ENCODE measurements at places on chromosomes 6 and 20.
A peak's percentile ranks its signal among the peaks of the same experiment; 100 is the strongest.

DNA sequence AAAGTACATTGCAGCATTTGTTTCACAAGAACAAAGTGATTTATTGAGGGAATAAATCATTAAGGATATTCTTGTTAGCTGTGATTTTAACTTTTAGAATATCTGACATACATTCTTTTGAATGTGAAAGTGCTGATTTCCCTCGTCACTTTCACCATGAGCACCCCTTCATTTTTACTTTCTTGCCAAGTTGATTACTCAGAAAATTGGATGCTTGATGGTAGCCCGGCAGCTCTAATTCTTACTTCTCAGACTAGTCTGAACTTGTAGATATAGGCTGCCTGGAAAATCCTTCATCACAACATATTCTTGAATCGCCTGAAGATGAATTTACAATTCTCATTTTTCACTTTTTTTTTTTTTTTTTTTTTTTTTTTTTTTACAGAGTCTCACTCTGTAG is 147.1 kb upstream of the SMLR1 start:
- no peak for DNase-seq

- no peak for DNase-seq
Observed at GRCh38 chr20:49160057-49160929, 27.8 kb downstream of the STAU1 start.

DNA sequence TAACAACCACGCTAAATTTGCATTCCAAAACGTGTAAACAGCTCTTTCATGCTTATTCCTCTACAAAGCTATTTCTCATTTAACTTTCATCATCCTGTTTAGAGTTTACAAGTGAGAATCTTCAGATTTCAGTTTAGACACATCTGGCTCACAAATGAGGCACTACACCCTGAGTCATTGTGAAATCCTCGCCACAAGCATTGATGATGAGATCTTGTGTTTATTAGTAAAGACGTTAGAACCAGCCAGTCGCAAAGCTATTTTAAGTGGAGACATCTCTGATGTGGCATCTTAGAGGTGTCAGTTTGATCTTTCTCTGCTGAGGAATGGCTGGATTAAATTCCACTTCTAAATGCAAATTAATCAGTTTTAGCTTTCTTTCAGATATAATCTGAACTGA is 8.3 kb upstream of the ISM1 start:
- DNase-seq = no peak

DNA sequence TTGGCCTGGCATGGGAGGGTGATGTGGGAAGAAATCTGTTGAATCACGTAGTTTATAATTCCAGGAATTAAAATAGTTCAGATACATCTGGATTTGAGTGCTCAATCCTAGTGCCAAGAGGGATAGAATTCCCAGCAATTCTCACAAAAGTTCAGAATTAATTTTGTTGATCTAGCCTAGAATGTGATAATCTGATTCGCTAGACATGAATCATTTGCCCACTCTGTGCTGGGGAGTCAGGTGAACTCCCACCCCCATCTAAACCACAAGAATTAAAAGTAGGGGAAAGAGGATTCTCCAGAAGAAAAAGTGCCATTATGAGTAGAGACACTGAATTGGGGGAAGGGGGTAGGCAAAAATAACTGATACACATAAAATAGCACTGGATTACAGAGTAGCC is 85.0 kb downstream of the LIN28B start:
- no peak for DNase-seq

GRCh38 chr6:22880686-22881433 is 311.5 kb downstream of the HDGFL1 start:
- DNase-seq = no peak

DNA sequence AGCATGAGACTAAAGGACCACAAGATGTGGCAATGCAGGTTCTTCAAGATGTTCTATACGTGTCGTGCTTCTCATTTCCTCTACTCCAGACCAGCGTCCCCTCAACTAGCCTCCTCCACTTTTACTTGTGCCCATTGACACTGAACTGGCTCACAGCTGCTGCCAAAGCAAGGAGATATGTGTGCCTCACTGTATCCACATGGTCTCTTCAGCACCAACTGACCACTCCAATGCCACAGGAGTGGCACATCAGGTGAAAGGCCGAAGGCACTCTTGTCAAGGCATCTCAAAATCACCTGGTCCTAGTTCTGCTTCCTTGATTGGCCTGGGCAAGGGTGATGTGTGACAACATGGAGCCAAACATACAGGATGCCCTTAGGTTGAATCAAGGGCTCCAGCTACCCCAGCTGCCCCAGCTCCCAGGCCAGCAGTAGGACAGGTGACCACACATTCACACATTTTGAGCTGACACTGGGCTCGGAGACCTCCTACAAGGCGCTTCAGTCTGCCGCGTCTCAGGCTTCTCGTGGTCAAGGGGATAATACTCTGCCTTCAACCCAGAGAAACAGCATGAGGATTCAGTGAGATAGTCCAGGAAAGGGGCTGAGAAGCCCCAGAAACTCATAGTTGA is 205.2 kb upstream of the CDH4 start:
- no peak for DNase-seq

DNA sequence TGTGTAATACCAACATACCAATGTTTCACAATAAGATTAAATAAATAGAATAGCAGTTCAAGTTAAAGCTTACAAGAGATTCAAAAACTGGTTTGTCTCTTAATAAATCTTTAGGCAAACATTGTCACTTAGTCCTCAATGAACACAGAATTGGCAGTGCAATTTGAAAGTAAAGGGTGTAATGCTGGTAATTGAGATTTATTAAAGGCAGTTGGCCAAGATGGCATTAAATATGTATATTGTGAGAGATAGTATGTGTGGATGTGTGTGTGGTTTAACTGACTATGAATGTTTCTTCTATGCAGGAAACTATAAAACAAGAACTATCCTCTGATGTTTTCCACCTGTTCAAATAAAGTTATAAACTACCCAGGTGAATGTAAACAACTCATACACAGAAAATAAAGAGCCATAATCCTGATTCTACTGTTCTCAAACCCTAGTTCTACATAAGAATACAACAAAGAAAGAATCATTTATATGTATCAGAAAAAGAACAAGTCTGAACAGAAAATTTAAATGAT is 267.9 kb upstream of the PTCHD4 start:
- DNase-seq = no peak

DNA sequence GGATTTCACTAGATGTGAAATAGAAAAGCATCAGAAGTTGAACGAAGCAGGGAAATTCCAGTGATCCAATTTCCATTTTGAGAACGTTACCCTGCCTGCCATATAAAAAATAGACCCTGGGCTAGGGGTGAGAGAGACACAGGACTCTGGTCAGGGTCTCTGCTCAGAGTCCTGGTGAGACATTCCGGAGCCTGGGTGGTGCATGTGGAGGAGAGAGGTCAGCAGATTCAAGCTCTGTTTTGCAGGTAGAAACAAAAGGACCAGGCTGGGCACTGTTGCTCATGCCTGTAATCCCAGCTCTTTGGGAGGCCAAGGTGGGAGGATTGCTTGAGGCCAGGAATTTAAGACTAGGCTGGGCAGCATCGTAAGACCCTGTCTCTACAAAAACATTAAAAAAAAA is 17.9 kb downstream of the PKIG start:
- no peak for DNase-seq

DNA sequence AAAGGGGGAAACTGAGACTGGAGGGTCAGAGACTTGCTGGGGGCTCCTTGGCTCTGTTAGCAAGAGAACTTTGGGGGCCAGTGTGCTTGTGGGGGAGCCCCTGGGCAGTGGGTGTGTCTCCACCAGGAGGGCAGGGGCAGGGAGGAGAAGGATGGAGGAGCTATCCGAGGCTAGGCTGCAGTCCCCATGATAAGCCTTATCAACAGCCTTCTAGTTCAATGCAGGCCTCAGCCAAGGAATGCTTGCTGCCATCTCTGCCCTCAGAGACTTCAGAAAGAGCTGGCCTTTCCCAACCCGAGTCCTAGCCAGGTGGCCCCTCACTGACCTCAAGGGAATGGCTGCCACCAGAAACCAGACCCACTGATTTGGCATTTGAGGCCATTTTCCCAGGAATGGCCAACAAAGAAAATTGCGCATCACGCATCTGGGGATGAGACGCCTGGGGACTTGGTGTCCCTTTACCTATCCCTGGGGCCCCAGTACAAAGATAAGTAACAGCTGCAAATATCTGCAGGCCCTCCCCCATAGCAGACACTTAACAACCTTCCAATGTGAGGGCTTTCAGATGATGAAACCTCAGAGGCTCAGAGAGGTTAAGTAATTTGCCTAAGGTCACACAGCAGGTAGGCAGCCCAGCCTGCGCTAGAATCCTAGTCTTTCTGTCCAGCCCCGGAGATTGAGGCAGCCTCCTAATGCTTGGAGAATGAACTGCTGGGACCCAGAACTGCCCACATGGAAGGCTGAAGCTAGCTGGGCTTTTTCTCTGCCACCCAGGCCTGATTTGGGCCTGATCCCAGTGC is 4.9 kb downstream of the TGM2 start:
- DNase-seq = no peak

DNA sequence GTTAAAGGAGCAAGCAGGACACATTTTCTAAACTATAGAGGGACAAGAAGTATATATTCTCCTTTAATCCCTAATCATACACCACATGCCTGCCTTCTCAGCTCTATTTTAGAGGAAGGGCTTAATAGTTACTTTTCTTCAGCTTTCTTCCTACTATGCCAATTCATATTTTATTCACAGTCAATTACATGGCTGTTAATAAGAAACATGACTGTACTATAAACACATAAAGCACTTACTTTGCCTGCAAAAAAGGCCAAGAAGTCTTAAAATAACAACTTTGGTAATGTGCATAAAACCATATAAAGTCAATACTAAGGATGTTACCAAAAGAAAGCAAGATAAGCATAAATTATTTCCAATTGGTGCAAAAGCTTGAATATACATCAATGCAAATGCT is 6.4 kb downstream of the KIAA0408 start:
- DNase-seq = no peak

DNA sequence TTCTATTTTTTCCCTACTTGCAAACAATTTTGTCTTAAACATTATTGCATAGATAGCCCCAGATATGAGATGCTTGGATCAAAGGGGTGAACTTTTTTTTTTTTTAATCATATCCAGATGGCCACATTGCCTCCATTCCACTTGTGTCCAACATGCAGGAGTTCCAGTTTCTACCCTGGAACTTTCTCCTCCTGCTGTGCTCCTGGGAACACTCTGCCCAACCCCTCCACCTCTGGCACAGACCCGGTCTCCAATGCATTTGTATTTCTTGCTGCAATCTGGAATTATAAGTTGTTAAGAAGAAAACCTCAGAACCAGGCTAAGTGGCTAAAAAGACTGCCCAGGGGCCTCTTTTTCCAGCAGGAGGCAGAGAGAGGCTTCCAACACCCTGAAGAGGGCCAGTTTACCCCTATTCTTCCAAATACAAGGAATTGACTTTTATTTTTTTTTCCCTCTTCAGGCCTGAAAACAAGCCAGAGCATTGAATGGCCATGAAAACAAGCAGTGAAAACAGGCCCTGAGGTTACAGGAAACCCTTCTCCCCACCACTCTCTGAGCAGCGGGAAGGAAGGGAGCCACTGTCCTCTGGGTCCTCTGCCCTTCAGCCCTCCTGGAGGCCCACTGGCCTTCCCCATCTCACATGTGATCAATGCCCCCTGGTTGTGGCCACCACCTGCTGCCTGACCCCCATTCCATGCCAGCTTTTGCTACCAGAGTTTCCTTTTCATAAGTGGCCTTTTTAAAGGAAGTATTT is 44.3 kb downstream of the PDYN start:
- no peak for DNase-seq

DNA sequence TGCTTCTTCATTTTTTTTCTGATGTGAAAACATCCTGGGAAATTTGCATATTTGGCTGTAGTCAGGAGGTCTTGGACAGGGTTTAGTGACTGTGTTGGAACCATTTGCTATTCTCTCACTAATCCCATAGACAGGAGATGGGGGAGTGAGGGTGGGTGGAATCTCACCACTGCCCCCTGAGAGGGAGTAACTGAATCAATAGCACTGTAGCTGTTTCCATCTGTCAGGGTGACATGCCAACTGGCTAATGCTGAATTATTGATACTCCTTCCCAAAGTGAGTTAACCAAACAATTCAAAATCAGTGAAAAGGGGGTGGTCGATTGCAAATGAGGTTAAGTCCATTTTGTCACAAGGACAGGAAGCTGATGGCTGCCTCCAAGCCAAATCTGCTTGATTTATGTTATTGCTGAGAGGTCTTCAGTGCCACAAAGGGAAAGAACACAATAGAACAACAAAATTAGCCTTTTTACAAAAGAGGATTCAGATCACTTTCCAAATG is 55.1 kb upstream of the B3GAT2 start:
- DNase-seq = no peak

GRCh38 chr6:10725044-10725443 is 2.2 kb downstream of the TMEM14C start:
- no peak for DNase-seq

DNA sequence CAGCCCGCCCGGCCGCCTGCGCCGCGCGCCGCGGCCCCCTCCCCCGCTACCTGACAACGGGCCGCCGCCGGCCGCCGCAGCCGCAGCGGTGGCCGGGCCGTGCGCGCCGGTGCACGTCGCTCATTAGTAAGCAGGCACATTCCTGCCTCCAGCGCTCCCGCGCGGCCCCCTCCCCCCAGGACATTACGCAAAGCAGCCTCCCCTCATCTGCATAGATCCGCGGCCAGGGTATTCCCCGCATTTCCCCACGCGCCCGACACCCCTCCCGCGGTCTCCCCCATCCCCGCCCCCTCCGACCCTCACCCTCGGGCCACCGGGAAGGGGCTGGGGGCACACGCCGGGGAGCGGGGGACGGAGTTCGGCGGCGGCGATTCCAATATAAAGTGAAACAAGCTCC is at the start of gene HIVEP2:
HIVEP2 (minus strand) TSS at position 128 of the 397 bp plus-strand sequence. CDS start 170,438 bp downstream, outside the sequence.
- peak; percentile 89 for DNase-seq

GRCh38 chr20:21575981-21576740 is 62.3 kb upstream of the NKX2-2 start:
- DNase-seq = no peak

GRCh38 chr6:75205776-75206575 is at the start of gene COL12A1:
TSS of gene COL12A1 (minus strand) at chr6:75206053. CDS start at chr6:75202792, 3,261 bp downstream.
- DNase-seq = no peak

GRCh38 chr6:1473166-1473565 is 83.8 kb downstream of the FOXF2 start:
- no peak for DNase-seq

DNA sequence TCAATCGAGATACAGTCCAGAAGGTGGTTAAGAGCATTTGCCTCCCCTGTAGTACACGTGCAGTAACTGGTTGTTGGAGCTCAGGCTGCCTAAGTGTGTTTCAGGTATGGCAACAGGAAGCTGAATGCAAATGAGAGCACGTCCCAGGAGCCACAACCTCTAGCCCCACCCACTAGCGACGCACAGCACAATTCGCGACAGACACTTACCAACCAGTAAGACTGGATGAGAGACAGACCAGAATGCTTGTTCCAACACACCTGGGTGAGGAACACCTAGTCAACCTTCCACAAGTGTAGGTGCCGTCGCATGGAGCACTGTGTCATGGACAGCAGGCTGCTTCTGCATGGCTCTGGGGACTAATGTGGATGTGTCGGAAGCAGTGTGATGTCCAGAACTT is 7.2 kb upstream of the SERPINB1 start:
- peak; percentile 19 for DNase-seq

DNA sequence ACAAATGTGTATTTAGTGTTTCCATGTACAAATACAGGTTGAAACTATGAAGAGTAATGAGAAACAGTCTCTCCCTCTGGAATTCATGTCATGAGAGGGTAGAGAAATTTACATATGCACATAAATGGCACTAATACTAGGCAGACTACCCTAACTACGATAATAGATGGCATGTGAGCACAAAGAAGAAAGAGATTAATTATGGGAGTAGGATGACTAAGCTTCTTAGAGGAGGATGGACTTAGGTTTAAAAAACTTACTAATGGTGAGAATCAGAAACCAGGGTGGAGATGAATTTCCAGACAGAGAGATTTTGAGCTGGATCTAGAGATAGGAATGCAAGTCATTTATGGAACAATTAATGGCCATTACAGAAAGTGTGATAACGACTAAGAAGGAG is 225.3 kb upstream of the HTR1E start:
- no peak for DNase-seq

- DNase-seq = no peak
Observed at GRCh38 chr6:25417046-25417605, 138.0 kb downstream of the CARMIL1 start.

Data from activated naive CD8-positive, alpha-beta T cell treated with anti-CD3 and anti-CD28 coated beads, Interleukin-2, amount 50 U/mL, for 16 hours (primary cell).